PC-9 (cell line): ENCODE measurements at places on chromosomes 3 and 15. TPM values are rescaled to one million over a fixed set of nuclear protein-coding genes. Genes with fewer than 3 reads are reported as not detected.
A peak's percentile ranks its signal among the peaks of the same experiment; 100 is the strongest.

The PLCL2 gene
- 4.4 and 4.6 TPM in 2 replicates for total RNA-seq

The FANCD2OS gene
- total RNA-seq, result not detected in 2 replicates

The GOLGA6B gene
- 0.22 TPM in 1 of 2 replicates, not detected in the other for total RNA-seq

DNA sequence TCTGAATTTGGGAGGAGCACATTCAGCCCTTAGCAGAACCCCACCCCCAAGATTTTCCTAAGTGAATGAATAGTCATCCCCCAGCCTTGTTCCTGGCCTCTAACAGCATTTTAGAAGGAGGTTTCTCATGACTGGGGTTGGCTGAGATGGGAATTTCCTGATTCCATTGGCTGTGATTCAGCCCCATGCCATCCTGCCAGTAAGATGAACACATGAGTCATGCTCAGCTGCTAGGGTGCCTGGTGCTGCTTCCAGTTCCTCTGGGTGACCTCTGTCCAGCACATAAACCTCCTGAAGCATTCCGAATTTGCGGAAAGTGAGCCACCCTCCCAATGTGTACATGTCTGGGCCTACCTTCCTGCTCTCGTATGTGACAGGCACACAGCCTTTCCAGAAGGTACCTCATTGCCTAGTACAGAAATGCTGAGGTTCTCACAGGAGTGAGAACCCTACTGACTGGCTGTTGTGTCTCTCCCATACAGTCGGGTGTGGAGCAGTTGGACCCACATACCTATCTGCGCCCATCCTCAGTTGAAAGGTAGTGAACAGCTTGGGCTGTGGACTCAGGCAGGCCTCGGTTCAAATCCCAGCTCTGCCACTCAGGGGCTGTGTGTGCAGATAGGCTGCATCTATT is 91.7 kb downstream of the APBA2 start:
- peak; percentile 3 for DNase-seq

The SLC25A20 gene
- 2.9 and 4.9 TPM in 2 replicates for total RNA-seq

The NXPE3 gene
- 12.0 and 12.8 TPM in 2 replicates for total RNA-seq

The BUB1B gene
- 74.3 and 75.3 TPM in 2 replicates for total RNA-seq
